Lower leg skin (tissue), 4 donors: ENCODE measurements at places on chromosomes 2 and 18. TPM values are rescaled to one million over a fixed set of nuclear protein-coding genes. Genes with fewer than 3 reads are reported as not detected.

- DNase-seq: no peak
Observed at GRCh38 chr2:234997389-234997788, 45.6 kb downstream of the SH3BP4 start.

DNA sequence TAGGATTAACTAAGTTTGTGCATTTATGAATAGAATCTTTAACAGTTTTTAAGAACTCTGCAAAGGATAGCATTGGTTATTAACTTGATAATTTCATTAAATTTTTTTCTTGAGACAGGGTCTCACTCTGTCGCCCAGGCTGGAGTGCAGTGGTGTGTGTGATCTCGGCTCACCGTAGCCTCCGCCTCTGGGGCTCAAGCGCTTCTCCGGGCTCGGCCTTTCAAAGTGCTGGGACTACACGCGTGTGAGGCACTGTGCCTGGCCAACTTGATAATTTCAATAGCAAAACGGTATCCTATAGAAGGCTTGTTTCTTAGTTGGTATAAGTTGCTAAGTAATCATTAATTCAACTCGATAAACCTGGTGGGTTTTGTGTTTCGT is 38.0 kb downstream of the ADNP2 start:
- DNase-seq: no peak

- no peak for DNase-seq
Observed at GRCh38 chr2:133658020-133658903, 90.0 kb upstream of the NCKAP5 start.

DNA sequence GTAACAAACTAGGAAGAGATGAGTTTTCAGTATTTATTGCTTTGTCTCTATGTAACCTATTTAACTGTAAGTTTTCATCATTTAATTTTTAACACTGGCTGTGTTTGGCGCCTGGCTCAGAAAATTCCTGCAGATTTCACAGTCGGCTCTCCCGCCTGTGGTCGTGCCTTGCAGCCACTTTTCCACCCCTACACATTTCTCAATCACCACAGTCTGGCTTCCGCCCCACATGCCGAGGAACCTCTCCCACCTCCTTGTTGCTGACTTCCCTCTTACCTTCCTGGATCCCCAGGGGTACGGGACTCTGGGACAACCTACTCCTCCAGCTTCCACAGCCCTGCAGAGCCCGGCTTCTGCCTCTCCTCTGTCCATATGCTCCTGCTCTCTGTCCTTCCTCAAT is 41.6 kb upstream of the MGAT4A start:
- no peak for DNase-seq

DNA sequence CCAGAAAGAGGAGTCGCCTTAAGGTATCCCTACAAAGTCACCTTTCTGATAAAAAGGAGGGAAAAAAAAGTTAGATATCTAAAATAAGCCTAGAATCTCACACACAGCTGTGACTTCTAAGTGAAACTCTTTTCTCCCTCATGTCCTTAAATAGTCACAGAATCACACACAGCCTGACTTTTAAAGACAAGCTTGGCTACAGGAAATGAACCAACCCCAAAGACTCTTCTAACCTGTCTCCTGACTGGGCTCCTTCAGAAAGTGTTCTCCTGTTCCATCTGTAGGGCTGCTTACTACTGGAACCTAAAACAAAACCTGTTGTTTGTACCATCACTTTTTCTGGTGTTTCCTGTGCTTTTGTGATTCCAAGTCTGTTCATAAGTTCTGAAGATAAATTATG is 62.7 kb upstream of the NRP2 start:
- DNase-seq: no peak

DNA sequence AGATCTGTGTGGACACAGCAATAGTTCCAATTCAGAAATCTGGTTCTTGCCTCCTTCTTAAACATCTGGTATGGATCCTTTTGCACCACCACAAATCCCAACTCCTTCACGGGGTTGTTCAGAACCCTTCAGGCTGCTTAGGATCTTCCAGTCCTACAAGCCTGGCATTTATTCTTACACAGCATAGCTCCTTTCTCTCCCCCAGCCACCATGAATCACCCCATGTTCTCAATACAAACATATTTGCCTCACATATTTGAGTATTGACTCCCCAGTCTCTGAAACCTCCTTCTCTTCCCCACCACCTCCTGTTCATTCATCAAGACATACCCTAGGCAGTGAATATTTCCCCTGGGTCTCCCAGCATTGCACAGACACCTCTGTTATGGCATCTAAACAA is 155.2 kb downstream of the ALK start:
- DNase-seq: no peak

CAVIN2 gene
- total RNA-seq: 6.7 TPM

IKZF2 gene
- 42.8 TPM for total RNA-seq

DNA sequence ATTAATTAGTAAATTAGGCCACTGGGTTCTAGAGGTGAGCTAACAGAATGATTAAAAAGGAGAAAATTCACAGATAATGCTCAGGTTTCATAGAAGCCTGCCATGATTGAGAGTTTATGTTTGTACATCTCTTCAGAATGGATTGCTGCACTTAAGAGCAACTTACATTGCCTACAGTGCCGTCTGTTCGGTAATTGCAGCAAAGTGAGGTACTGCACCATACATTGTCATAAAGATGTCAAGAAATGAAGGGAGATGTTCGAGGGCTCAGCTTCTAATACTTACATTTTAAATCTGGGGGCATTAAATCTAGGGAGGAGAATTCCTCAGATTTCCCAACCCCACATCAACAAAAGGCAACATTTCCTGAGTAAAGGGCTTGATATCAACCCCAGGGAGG is 976.2 kb upstream of the FANCL start:
- DNase-seq: no peak

ABHD1 gene
- total RNA-seq: 0.94 TPM

DNA sequence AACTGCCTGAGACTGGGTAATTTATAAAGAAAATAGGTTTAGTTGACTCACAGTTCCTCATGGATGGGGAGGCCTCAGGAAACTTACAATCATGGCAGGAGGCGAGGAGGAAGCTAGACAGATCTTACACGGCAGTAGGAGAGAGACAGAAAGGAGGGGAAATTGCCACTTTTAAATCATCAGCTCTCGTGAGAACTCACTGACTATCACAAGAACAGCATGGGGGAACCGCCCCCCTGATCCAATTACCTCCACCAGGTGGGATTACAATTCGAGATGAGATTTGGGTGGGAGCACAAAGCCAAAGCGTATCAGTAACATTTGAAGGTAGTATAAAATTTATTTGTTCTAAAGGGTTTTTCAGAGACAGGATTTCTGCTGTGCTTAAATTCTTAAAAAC is 5.4 kb downstream of the GALM start:
- DNase-seq: no peak

MC4R gene
- not detected for total RNA-seq

DNA sequence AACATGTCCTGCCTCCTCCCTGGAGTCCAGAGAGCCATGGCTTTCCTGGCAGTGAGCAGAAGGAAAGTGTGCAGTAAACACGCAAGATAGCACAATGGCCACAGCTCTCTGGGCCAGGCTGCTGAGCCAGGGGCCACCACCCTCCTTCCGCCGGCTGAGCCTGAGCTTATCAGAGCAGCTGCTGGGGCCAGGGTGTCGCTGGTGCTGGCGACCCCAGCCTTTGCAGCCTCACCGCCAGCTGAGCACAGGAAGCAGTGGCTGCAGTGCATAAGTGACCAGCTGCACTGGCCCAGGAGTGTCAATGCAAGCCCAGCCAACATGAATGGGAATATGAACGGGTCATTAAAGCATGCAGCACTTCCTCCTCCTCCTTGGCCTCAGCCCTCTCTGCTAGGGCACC is 172.0 kb downstream of the ZFP36L2 start:
- no peak for DNase-seq

- no peak for DNase-seq
Observed at GRCh38 chr18:75574187-75574586, 146.7 kb upstream of the SMIM21 start.

OTOF gene
- total RNA-seq: 0.49 TPM

CNGA3 gene
- total RNA-seq: not detected

GRCh38 chr2:136909777-136910176 is 144.4 kb downstream of the THSD7B start:
- DNase-seq: no peak

GRCh38 chr2:219133976-219134375 is 26.6 kb downstream of the NHEJ1 start:
- DNase-seq: no peak

ARMC9 gene
- 6.9 TPM for total RNA-seq

HOXD12 gene
- 0.27 TPM for total RNA-seq

- DNase-seq: no peak
Observed at GRCh38 chr2:85501248-85501647, 37.7 kb upstream of the MAT2A start.

GRCh38 chr2:228527197-228527881 is 345.9 kb upstream of the SPHKAP start:
- DNase-seq: no peak

GRCh38 chr2:70705160-70705850 is 62.7 kb downstream of the ADD2 start:
- DNase-seq: peak; percentile 45

GKN2 gene
- total RNA-seq: not detected

- DNase-seq: no peak
Observed at GRCh38 chr18:76480913-76481312, 14.1 kb downstream of the ZNF516 start.

SRD5A2 gene
- total RNA-seq: not detected

DNA sequence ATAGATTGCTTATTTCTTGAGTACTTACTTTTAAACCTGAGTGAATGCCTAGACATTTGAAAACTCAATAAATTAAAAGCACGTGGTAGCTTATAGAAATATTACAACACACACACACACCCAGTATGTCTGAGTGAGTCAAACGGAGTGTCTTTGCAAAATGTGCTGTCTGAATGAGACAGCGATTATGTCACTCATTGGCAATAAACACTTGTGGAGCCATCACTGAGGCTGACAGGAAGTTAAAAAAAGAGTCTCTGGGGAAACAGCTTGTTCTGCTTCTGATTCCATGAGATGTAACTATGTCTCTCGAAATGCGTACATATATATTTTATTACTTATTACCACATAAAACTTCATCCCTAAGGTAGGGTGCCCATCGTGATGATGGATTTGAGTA is 22.3 kb upstream of the VPS4B start:
- no peak for DNase-seq

DNA sequence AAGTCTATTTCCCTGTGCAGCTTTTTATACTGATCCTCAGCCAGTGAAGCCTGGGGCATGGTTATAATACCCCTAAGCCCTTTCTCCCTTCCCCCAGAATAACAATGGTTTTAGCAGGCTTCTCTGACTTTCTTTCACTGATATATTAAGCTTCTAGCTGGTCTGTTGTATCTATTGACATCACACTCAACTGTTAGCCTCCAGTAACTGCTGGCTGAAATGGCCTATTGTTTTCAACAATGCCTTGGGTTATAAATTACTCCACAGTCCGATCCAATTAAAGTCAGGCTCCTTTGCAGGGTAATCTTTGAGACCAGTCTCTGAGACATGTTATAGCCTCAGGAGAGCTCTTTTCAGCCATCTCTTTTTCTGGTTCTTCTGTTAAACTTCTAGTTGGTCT is 2.9 kb upstream of the SLC9A4 start:
- no peak for DNase-seq

GRCh38 chr2:196399722-196400691 is 228.6 kb upstream of the STK17B start:
- DNase-seq: no peak

SEPTIN10 gene
- total RNA-seq: 123 TPM

ZBTB7C gene
- 50.0 TPM for total RNA-seq
